ENCODE measurements at places on chromosomes 3 and 15.

GRCh38 chr3:37477711-37478487 is 303.5 kb upstream of the LRRFIP2 start:
- no peak for DNase-seq

DNA sequence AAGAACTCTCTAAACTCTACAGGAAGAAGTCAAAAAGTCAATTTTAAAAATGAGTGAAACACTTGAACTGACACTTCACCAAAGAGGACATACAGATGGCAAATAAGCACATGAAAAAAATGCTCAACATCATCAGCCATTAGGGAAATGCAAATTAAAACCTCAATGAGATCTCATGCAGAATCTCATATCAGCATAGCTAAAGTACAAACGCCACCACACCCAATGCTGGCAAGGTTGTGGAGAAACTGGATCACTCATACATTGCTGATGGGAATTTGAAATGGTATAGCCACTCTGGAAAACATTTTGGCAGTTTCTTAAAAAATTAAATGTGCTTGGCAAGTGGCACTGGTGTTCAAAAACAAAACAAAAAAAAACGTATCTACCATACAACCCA is 34.2 kb downstream of the MEGF11 start:
- DNase-seq: no peak

GRCh38 chr15:42084465-42085235 is 9.7 kb downstream of the PLA2G4D start:
- DNase-seq: peak; percentile 41

- DNase-seq: no peak
Observed at GRCh38 chr3:60708191-60708975, 542.9 kb downstream of the FHIT start.

GRCh38 chr3:65322910-65323309 is 635.1 kb upstream of the ADAMTS9 start:
- DNase-seq: no peak

GRCh38 chr3:29721789-29722188 is 440.9 kb downstream of the RBMS3 start:
- DNase-seq: no peak

- no peak for DNase-seq
Observed at GRCh38 chr3:197468167-197468566, 87.6 kb downstream of the BDH1 start.

- no peak for DNase-seq
Observed at GRCh38 chr3:139108253-139108969, 63.7 kb upstream of the PRR23C start.

DNA sequence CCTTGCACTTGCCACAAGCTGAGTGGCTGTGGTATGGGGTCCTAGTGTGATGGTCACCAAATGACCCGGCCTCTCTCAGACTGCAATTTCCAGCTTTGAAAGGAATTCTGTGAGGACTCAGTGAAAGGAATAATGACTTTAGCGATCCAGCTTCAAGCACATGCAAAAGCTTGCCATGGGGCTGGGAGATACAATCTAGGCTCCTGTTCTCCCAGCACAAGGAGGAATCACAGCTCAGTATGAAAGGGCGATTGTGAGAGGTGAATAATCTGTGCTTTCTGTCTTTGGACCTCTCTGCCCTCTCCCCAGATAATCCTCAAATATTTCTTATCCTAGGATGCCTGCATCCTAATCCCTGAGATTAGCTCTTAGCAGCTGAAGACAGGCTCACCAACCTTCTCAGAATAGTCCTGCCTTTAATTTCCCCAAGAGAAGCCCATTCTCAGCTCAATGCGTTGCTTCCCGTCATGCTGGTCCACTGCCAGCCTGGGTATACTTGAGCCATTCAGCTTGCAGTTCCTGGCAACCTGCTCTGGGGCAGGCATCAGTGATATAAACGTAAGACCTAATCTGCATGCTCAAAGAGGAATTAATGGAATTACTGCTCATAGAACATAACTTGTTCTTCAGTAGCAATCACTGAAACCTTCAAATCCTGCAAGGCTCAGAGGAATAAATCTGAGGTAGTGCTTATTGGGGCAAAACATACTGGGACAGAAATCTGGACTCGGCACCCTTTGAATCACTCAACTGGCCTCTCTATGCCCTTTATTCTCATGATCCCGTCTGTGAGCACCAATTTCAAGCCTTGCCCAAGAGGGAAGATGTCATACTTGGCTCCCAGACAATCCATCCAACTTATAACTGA is 15.1 kb downstream of the TLNRD1 start:
- no peak for DNase-seq

DNA sequence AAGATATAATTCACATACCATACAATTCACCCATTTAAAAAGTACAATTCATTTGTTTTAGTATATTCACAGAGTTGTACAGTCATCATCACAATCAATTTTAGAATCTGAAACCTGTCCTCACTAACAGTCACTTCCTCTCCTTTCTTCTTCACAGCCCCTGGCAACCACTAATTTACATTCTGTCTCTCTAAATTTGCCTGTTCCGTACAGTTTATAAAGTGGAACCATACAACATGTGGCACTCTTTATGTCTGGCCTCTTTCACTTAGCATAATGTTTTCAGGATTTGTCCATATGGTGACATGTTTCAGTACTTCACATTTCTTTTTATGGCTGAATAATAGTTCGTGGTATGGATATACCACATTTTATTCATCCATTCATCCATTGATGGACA is 22.7 kb downstream of the ERICH6 start:
- no peak for DNase-seq

- DNase-seq: no peak
Observed at GRCh38 chr15:64753480-64754185, 21.8 kb downstream of the RBPMS2 start.

GRCh38 chr3:188345223-188345622 is 191.3 kb downstream of the LPP start:
- DNase-seq: no peak

DNA sequence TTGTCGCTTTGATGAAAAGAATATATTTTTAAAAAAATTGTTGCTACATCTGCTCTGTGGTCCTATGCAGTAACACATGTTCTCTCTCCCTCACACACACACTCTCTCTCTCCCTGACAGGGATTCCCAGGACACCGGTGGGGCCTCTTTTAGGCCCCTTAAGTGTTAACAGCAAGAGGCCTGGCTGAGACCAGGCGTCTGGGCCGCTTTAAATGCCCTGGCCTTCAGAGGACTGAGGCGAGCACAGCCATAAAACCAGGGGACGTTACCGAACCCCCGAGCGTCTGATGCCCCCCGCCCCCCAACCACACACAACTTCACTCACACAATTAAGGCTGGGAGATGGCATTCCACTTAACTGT is 1.7 kb downstream of the BNC1 start:
- DNase-seq: no peak

DNA sequence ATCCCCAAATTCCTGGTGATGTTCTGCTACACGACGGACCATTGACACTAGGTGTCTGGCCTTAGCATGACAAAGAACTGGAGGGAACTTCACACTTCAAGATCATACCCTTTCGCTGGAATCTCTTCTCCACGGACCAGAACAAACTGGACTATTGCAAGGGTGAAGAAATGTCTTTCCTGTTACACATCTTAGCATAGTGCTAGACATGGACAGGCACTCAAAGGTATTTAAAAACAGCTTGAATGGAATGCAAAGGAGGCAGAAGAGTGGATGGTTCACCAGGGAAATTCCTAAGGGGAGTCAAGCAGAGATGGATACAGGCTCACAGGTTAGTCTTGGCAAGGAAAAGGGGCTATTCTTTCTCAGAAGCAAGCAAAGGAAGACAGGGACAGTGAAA is 33.5 kb upstream of the PDZRN3 start:
- no peak for DNase-seq

DNA sequence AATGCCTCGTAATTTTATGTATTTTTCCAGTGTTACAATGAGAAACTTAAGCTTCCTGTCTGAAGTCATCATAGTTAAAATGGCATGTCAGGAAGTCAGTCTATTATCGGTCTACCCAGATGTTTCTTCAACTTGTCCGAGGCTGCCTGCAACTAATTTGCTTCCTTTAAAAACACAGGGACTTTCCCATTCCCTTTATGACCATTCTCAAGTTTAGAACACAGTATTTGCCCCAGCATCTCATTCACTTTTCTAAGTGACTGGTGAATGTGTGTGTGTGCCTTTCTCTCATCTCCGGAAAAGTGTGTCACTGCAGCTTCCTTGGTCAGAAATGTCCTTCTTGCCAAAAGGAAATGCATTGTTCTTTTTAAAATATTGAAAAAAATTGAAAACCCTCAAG is 466.6 kb downstream of the RAP2B start:
- no peak for DNase-seq

GRCh38 chr15:77974416-77975331 is 102.8 kb downstream of the TBC1D2B start:
- DNase-seq: no peak

DNA sequence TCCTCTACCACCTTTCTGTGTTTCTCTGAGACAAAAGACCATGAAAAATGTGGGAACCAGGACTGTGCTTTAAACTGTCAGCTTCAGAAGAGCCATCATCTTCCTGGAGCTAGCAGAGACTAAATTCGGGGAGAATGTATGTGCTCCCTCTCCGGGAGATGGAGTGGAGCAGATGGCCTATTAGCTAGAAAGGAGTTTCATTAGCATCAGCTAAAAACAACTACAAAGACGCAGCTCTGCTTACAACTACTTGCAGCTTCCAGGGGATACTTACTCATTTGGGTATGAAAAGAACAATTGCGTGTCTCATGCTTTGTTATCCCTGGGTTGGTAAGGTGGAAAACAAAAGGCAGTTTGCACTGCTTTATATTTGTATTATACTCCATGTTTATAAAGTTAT is 159.6 kb downstream of the MFSD1 start:
- DNase-seq: no peak

DNA sequence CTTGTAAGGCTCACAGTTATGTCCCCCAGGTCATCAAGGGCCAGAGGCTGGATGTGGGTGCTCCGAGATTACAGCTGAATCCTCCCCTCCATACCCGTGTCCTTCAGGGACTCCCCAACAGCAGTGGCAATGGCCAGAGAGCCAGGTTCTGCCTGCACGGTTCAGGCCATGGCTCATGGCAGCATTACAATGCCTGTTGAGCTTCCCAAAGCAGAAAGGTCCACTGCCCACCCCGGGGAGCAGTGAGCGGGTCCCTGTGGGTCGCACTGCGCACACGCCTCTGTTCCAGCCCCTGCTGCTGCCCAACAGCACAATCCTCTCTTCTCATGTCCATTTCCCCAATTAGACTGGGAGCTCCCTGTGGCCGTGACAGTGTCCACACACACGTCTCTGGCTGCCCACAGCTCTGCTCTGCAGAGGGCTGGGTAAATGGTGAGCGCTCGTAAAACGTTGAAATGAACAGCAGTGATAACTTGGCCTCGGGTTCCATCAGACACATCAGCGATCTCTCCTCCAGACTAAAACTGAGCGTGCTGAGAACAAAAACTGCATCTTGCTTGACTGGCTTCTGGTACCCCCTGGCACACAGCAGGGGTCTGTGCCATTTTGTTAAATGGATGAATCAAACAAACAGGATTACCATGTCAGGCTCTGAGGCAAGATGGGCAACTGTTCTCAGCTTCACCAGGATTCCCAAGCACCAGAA is 80.4 kb downstream of the VGLL4 start:
- no peak for DNase-seq

DNA sequence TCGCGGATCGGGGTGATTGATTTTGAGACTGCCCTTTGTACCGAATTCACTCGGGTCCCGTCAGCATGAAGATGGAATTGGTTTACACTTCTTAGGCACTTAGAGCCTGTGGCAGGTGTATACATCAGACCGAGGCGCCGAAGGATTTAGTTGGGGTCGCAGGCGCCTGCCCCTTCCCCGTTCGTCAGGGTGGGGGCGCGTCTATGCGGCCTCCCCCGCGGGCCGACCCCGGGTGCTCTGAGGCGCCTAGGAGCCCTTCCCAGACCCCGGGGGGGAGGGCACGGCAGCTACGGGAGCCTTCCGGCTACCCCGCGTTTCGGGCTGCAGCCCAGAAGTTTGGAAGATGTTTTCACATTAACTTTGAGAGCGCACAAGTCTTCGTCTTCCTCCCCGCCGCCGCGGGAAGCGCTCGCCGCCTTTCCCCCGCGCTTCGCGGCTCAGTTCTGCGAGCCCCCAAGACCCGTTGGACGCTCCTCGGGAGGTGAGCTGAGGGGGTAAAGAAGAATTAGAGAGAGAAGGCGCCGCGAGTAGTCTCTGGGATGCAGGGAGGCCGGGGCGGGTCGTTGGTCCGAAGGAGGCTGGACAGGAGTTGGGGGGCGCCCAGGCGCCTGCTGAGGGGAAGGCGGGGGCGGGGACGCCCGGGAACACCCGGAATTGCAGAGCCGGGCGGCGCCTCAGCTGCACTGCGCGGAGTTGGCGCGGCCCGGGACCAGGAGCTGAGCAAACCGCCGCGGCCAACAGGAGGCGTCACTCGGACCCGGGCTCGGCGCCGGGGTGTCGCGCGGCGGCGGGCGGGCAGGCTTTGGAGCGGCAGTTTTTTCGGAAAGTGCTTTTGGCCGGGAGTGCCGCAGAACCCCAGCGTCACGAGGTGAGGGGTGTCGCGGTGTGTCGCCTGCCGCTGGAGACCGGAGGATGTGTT is 780 bp downstream of the TIPARP start:
- peak; percentile 28 for DNase-seq

DNA sequence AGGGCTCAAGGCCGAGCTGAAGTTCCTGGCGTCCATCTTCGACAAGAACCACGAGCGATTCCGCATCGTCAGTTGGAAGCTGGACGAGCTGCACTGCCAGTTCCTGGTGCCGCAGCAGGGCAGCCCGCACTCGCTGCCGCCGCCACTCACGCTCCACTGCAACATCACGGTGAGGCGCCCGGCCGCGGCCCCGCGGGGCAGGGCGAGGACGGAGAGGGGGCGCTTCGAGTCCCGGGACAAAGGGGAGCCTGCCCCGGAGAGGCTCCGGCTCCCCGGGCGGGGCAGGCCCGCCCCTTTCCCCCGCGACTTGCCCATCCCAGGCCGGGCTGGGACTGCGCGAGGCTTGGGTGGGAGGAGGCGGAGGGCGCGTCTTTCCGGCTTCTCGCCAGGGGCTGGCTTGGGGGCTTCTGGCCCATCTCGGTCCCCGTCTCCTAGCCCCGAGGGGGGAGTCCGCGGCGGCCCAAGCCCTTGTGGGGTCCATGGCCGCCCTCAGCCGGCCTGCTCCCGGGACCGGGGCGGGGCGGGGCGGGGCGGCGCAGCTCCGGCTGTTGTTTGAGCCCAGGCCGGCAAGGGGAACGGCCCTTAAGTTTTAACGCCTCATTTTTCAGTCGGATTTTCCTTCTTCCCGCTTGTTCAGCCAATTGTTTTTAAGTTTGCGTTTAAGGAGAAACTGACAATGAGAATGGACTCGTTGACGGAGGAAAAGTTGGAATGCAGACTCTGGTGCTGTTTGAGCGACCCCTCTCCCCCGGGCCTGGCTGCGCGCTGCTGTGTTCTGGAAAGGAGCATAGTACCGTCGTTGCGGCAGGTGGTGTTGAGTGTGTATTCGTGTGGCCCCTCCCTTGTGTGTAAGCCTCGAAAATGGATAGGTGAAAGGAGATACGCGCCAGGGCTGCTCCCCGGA is 683 bp downstream of the UBE2Q2 start:
- peak; percentile 29 for DNase-seq

GRCh38 chr3:175601521-175601920 is 742.4 kb downstream of the NAALADL2 start:
- no peak for DNase-seq

GRCh38 chr3:69107841-69108240 is 14.6 kb downstream of the LMOD3 start:
- DNase-seq: no peak

GRCh38 chr3:10529809-10530208 is 24.4 kb upstream of the ATP2B2 start:
- no peak for DNase-seq

GRCh38 chr3:66449411-66449974 is 51.3 kb downstream of the LRIG1 start:
- no peak for DNase-seq

- no peak for DNase-seq
Observed at GRCh38 chr15:99326235-99326634, 75.0 kb downstream of the LRRC28 start.

GRCh38 chr3:134075846-134076245 is 46.1 kb upstream of the SLCO2A1 start:
- no peak for DNase-seq
